ENCODE measurements at places on chromosomes 16 and 17.

- no peak for DNase-seq
Observed at GRCh38 chr16:68286153-68287074, 22.1 kb downstream of the SLC7A6 start.

DNA sequence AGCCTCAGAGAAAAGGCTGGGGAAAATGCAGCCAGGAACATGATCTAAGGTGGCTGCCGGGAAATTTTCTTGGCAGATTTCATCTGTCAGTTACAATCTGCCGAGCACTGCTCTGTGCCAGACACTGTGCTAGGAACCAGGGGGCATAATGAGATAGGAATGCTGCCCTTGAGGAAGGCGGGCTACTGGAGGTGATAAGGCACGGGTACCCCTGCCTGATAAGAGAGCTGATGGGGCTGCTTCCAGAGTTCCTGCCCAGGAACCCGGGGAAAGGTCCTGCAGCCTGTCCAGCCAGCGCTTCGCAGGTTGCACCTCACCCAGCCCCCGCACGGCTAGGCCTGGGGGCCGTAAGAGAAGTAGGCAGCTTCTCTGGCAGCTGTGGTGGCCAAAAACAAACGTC is 3.1 kb downstream of the SCNN1G start:
- DNase-seq, result no peak

DNA sequence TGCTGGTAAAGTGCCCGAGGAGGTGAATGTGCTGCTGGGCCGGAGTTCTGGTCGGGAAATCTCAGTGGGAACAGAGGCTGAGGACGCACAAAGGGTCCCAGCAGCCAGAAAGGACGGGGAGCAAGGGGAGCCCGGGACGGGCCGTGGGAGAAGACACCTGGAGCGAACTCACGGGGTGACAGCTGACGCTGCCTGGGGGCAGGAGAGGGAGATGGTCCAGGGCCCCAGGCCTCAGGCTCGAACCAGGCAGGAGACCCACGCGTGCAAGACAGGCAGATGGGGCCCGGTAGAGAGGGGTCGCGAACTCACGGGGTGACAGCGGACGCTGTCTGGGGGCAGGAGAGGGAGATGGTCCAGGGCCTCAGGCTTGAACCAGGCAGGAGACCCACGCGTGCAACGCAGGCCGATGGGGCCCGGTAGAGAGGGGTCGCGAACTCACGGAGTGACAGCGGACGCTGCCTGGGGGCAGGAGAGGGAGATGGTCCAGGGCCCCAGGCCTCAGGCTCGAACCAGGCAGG is 72.9 kb downstream of the METRNL start:
- DNase-seq, result no peak

GRCh38 chr16:11009027-11009755 is 64.8 kb downstream of the CLEC16A start:
- DNase-seq, result no peak

GRCh38 chr16:69880640-69881133 is 70.4 kb upstream of the CLEC18A start:
- no peak for DNase-seq

- DNase-seq, result no peak
Observed at GRCh38 chr16:55282441-55282840, 41.6 kb upstream of the IRX6 start.

- DNase-seq, result no peak
Observed at GRCh38 chr17:33002246-33002645, 10.6 kb downstream of the SPACA3 start.

- no peak for DNase-seq
Observed at GRCh38 chr17:78184868-78185267, 2.0 kb downstream of the TK1 start.

DNA sequence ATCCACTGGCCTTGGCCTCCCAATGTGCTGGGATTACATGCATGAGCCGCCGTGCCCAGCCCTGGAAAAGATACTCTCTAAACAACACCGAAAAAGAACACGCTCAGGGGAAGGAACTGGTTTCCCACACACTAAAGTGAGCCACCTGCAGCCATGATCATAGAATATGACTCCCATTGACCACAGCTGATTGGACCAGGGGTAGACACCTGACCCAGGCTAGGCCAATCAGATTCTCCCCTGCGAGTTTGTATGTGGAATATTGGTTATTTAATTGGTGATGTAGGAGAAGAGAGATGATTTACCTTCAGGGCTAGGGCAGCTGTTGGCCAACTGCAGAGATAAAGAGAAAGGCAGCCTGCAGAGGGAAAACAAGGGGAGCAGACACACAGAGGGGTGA is 9.0 kb upstream of the GGA2 start:
- no peak for DNase-seq

- DNase-seq, result no peak
Observed at GRCh38 chr16:50496990-50497389, 51.2 kb upstream of the NKD1 start.

DNA sequence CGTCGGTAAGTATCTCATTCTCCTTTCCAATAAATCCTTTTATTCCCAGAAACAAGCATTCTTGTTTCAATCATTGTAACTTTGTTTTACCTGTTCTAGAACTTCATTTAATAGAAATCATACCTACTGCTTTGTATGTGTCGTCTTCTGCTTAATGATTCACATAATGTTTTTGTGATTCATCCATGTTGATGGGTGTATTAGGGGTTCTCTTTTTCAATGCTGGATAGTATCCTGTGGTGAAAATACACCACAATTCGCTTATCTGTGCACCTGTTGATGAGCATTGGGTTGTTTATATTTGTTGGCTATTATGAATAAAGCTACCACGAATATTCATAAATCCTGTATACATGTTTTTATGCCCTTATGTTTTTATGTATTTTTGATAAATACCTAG is 703.2 kb downstream of the MAF start:
- DNase-seq, result no peak

- no peak for DNase-seq
Observed at GRCh38 chr17:81240761-81241160, 1.6 kb downstream of the NDUFAF8 start.

DNA sequence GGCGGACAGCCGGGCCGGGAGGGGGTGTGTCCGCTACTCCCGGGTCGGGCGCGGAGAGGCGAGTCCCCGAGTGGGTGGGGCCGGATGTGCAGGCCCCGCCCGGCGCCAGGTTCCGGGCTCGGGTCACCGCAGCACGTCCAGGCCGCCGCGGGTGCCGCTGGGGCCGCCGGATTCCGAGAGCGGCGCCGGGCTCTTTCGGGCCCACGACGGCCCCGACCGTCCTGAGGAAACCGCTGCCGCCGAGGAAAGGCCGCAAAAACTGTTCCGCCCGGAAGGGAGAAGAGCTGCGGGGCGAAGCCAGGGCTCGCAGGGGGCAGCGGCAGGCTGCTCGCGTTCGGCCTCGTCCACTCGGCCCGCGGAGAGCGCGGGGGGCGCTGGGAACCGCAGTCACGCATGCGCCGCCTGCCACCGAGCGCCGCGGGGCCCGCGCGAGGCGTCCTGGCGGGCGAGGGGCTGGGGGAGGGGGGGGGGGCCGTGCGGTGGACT is at the start of gene ZKSCAN2:
Gene ZKSCAN2 (minus strand): TSS at position 376 of the 486 bp plus-strand sequence. CDS start 718 bp downstream, outside the sequence.
- DNase-seq, result peak; percentile 43

- DNase-seq, result no peak
Observed at GRCh38 chr16:89738538-89739317, 17.4 kb downstream of the ZNF276 start.

GRCh38 chr17:28925912-28926365 is 23.1 kb upstream of the DHRS13 start:
- DNase-seq, result peak; percentile 72

DNA sequence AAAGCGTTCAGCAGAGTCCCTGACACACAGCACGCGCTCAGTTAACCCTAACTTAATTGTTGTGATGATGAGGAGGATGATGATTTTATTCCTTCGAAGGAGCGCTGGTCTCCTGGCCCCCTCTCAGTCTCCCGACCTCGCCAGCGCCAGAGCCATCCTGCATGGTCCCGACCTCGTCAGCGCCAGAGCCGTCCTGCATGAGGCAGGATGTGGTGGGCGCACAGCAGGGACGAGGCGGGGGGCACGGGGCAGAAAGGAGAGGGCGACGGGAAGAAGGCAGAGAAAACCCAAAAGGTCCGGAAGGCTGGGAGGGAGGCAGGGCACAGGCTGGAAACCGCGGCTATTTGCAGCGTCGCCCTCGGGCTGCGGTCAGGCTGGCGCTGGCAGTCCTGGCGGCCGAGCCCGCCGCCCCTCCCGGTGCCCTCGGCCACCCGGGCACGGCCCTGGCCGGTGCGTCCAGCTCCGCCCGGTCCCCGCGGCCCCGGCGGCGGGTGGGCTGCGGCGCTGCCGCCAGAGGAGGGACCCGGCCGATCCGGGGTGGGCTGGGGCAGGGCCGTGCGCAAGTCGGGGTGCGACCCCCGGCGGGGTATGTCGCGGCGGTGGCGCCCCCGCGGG is 3.0 kb upstream of the TAC4 start:
- DNase-seq, result no peak

GRCh38 chr16:27154705-27155521 is 48.4 kb upstream of the KDM8 start:
- no peak for DNase-seq

DNA sequence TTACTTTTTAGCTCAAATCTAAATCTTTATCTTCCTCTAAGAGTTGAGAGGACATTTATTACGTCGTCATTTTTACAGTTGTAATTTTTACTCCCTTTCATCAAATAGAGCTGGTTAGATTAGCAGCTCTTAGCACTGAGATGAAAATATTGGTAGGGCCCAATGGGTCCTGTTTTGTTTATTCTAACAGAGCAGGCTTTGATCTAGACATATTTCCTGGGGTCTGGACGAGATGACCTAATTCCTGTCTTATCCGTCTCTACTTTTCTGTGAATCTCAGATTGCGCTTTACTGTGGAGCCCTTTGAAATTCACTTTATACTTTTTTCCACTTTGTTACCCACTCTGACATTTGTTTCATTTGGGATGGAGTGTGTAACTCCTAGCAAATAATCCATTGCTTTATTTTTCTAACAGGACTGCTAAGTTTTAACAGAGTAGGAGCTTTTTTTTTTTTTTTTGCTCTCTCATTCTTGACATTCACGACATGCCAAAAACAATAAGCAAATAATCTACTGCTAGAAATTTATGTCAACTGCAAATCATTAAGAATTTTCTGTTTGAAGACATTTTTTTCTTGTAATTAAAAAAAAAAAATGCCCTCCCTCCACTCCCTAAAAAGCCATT is 18.5 kb downstream of the SALL1 start:
- DNase-seq, result no peak

- DNase-seq, result no peak
Observed at GRCh38 chr17:67171560-67171959, 73.4 kb downstream of the HELZ start.

DNA sequence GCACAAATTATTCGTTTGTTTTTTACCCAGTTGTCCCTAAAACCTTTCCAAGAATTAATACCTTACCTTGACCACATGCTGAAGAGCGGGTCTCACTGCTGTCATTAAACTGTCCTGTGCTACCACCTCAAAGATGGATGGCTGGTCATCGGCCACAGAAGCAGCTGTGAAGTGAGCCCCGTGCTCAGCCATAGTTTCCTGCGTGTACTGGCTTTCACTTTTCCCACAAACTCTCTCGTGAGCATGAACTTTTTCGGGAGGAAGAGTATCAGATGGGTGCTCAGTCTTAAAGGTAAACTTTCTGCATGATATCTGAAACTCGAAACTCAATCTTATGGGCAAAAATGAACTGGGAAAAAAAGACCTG is 558 bp downstream of the PEX12 start:
- no peak for DNase-seq

DNA sequence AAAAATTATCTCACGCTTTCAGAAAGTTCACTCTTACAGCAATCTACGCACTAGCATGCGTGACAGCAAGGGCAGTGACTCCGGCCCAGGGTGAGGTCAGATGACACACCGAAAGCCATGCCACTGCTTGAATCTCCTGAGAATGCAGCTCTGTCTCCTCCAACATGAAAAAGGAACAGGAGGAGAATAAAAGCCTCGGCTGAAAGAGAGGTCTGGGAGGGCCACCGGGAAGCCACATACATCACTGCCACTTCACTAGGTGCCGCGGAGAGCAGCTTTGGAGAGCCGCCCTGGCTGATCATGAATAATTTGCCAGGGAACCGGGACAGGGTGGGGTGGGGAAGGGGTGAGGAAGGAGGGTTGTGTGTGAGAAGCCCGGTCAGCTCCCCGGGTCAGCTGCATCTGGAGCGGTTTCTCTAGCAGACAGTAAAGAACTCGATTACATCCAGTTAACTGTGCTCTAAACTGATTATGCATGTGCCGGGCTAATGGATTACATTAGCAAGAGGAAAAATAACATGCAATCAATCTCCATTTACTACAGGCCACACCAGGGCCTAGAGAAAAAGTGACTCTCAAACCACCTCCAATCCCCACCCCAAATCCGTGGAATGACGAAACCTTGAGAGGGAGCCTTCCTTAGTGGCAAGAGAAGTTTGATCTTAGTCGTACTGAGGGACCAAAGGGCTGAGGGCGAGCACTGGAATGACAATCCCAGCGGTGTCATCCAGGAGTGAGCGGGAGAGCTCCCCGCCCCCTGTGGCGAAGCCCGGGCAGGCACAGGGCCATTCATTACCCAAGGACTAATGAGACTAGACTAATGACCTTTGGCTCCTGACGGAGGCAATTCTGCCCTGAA is 100.3 kb downstream of the ZFHX3 start:
- DNase-seq, result no peak

DNA sequence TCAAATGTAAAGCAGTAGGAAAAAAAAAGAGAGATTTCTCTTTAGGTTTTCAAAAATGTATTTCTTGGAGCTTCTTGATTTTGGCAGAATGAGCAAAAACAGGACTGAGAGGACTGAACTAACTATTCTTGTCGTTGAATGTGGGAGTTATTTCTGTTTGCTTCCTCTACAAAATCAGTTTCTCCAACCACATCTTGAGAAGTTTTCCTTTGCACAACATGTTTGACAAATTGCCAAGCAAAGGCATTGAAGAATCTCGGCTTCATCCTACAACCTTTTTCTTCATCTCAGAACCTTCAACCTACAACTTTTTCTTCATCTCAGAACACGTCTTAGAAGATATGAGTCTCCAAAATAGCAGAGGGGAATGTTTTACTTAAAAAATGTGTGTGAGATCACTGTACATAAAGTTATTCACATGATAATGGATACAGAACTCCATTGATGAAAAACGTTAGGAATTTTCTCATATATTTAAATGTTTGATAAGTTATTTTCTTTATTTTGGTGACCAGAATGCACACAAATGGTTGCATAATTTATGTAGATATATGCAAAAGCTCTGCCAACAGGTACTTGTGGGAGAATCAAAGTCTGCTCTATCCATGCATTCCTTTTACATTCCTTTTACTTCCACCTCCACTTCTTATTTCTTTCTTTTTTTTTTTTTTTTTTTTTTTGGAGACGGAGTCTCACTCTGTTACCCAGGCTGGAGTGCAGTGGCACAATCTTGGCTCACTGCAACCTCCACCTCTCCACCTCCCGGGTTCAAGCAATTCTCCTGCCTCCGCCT is 370.0 kb downstream of the KCNJ2 start:
- no peak for DNase-seq

- DNase-seq, result no peak
Observed at GRCh38 chr17:43987131-43988021, 17.0 kb upstream of the NAGS start.

- no peak for DNase-seq
Observed at GRCh38 chr17:21379080-21379711, 3.0 kb downstream of the KCNJ12 start.

GRCh38 chr16:15649727-15650018 is 372 bp upstream of the NDE1 start:
- no peak for DNase-seq

GRCh38 chr16:89855301-89855945 is 18.0 kb upstream of the TCF25 start:
- no peak for DNase-seq
